NCI-H446 treated with DMSO at 0.1 percent for 48 hours (cell line): ENCODE measurements at places on chromosomes 1 and 21.

DNA sequence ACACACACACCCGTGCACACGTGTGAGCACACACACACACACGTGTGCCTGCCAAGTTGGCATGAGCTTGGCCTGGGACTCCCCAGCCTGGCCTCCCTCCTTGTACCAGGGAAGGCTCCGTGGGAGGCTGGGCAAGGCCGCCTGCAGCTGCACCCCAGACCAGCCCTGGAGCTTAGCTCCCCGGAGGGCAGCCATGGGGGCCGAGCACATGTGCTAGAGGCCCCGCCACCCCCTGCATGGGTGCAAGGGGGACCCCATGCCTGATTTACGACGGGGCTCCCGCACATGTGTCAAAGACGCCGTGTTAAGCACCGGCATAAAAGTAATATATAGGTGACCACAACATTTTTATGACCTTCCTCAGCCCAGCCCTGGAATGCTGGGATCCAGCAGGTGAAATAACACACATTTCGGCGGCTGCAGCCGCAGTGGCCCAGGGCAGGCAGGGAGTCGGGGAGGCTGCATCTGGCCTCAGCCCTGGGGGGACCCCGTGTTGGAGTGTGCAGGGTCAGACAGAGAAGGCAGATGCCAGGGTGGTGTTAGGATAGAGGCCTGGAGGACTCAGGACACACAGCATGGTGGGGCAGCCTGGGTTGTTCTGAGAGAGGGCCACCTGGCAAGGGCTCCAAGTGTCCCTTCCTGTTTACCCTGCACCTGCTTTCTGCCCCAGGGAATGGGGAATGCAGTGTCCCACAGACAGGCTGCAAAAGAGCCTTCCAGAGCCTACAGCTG, 56.3 kb downstream of the WNT9A start:
- DNase-seq: no peak

DNA sequence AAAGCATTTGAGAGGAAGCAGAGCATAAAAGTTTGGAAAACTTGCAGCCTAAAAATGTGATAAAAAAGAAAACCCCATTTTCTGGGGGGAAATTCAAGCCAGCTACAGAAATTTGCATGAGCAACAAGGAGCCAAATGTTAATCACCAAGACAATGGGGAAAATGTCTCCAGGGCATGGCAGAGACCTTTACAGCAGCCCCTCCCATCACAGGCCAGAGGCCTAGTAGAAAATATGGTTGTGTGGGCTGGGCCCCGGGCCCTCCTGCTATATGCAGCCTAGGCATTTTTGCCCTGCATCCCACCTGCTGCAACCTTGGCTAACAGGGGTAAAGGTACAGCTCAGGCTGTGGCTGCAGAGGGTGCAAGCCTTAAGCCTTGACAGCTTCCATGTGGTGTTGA, 299.6 kb upstream of the NCAM2 start:
- DNase-seq: no peak

- no peak for DNase-seq
These were observed 9.5 kb downstream of the CHIT1 start for GRCh38 chr1:203219934-203220333.

DNA sequence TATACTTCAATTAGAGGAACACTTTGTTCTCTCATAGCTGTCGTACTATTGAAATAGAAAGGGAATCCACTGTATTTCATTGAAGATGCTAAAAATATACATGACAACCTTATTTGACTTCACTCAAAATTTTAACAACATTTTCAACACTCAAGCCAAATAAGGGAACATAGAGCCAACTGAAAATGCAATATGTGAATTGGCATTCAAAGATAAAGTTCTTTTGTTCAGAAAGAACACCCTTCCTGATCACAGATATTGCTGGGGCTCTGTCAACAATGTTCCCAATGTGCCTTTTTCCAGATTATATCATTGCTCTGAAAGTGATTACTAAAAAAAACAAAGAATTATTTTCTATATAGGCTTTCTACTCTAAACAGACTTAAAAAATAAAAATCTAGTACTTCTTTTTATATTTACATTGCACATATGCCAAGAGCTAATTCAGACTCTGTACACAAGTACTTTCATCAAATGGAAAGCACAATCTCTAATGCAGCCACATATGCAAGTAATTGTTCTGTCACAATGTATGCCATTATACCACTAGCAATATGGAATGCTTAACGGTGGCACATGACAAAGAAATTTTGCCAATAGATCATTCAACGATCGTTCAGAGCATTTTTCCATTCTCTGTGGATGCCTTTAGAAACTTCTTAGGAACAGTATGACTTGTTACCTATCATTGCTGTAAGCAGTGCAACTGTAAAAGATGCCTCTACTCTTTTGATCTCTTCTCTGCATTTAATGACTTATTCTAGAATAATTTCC, 171.0 kb downstream of the EIF4G3 start:
- DNase-seq: no peak

- peak; percentile 63 for DNase-seq
These were observed 380.5 kb upstream of the CAMK1G start for GRCh38 chr1:209202830-209203532.

DNA sequence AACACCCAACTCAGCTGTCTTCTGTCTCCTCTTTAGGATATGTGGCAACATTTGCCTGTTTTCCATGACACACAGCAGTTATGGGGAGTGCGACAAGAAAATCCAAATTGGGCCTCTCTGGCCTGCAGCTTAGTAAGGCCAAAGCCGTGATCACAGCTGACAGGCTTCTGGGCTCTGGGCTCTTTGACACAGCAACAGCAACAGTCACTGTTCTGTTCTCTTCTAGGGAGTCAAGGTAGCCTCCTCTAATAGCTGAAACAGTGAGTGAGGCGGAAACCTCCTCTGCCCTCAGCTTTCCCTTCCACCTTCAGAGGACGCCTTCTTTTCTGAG, 19.0 kb downstream of the CLCA1 start:
- DNase-seq: no peak

GRCh38 chr1:89487972-89488371, 36.7 kb upstream of the LRRC8B start:
- no peak for DNase-seq

- DNase-seq: no peak
These were observed 808.6 kb downstream of the USP25 start for GRCh38 chr21:16538405-16538804.

GRCh38 chr1:67682659-67683197, 2.3 kb upstream of the GADD45A start:
- no peak for DNase-seq

- no peak for DNase-seq
These were observed 55.7 kb downstream of the MRPL39 start for GRCh38 chr21:25551569-25551968.

DNA sequence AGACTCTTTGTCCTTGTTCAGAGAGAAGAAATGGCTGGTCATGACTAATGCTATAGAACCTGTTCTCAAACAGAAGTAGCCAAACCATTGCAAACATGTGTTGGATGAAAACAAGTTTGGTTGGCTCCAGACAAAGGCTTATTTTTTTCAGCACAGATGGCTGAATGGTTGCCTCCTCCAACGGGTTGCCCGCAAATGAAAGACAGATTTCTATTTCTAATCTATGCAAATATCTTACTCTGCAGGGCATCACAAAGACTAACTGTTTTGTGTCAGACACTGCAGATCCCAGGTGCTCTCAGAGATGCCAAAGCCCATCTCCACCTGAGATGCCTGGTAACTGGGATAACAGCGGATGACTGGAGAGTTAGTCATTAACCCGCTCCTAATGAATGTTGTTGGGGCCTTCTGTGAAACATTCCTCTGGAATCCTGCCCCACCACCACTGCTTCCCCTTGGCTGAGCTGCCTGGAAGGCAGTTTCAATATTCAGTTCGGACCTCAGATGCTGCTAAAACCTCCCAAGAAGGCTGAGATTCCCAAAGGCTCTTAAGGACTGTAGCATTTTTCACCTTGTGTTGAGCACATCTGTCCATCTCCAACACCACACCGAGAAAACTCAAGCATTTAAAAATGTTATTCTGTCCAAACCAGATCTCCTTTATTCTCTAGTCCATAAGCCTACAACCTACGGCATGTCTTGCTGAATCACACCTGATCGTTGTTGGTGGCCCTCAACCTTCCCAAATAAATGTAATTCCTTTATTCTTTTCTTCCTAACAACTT, 104.4 kb downstream of the PTPN14 start:
- DNase-seq: peak; percentile 96

- no peak for DNase-seq
These were observed 158.3 kb downstream of the FGGY start for GRCh38 chr1:59455206-59455605.

GRCh38 chr1:244391761-244392160, 59.9 kb downstream of the ADSS2 start:
- DNase-seq: no peak

GRCh38 chr1:211708006-211708405, 32.6 kb upstream of the NEK2 start:
- DNase-seq: no peak

GRCh38 chr1:233631810-233632405, 18.0 kb downstream of the KCNK1 start:
- no peak for DNase-seq

DNA sequence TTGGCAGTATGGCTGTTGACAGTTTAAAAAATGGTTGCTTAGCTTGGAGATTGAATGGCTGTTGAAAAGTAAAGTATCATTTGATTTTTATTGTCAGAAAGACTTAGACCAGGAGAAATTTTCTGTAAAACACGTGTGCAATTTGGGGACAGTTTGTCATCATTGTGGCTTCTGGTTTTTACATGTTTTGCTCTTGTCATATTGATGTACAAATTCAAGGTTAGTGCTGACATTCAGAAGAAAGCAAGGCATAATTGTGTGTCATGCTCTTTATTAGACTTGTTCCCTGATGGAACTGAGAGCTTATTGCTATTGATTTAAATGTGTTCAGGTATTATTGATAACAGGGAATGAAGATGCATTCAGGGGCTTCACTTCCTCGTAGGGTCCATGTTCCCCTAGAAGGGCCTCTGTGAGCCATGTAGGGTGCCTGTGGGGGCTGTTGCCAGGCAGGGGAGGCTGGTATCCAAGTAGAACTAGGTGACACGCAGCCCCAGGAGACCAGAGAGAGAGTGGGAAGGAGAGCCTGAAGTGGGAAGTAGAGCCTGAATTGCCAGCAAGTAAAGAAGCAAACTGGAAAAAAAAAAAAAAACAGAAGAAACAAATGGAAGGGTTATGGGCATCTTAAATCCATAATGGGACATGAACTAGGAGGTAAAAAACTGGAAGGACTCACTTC, 32.7 kb upstream of the PLXNA2 start:
- no peak for DNase-seq

GRCh38 chr1:78038491-78038939, 7.3 kb upstream of the GIPC2 start:
- no peak for DNase-seq

DNA sequence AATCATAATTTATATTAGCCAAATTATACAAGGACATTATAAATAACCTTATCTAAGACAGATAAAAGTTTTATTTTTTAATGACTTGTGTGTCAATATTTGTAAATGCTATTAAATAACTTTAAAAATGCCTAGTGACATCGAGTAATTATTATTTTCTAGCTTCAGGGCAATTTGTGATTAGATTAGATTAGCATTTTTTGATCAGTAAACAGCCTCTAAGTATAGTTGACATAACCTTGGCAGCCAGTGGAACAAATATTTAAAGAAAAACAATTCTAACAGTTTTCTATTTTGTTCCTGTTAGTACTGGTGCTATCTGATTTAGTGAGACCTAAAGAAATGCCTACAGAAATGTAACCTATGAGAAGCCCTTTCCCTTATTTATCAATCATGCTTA, 169.1 kb downstream of the PLA2G4A start:
- no peak for DNase-seq

DNA sequence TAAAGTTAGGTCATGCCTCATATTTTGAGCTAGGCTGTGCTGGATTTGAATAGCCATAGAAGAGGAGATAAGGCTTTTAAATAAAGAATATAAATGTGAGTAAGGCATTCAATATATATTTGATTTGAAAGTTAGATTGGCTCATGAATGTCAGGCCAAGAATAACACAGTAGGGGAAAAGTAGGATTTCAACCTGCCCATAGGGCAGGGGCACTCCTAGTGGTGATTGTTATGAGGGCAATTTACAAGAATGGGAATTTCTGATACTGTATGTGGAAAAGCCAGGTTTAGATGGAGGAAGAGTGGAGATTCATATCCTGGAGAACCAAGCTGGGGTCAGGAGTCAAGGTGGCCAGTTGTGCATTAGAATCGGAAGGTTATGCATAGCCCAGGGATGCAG, 74.9 kb downstream of the DNAH14 start:
- DNase-seq: no peak

GRCh38 chr1:220824031-220824989, 37.6 kb downstream of the MTARC1 start:
- no peak for DNase-seq

DNA sequence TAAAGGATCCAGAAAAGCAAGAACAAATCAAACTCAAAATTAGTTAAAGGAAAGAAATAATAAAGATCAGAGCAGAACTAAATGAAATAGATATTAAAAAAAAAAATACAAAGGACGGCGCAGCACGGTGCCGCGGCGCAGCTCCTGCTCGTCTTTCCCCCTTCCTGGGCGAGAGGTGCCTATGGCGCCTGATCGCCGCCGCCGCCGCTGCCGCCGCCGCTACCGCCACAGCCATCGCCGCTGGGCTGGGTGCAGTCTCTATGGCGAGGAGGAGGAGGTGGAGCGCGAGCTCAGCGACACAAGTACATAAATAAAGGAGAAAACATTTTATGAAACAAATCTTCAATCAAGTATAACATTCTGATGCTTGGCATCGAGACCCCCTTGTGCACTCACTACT, 77.6 kb upstream of the VANGL1 start:
- no peak for DNase-seq

DNA sequence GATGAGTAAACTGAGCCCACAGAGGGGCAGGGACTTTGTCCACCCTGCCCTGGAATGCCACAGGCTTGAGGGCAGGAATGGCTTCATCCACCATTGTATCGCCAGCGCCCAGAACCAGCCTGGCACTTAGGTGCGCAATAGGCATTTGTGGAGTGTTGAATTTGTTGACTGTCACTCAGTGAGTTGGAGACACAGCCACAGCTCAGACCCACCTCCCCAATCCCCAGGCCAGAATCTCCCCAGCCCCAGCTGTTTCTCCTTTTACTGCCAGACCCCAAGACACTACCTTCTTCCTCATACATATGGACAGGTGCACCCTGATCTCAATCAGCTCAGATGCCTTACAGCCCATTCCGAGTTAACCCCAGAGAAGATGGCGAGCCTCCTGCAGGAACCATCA, 674.5 kb downstream of the MATN1 start:
- DNase-seq: no peak

GRCh38 chr1:205812271-205812877, 624 bp downstream of the SLC41A1 start:
- DNase-seq: no peak
